ENCODE measurements at places on chromosomes 1 and 21.

DNA sequence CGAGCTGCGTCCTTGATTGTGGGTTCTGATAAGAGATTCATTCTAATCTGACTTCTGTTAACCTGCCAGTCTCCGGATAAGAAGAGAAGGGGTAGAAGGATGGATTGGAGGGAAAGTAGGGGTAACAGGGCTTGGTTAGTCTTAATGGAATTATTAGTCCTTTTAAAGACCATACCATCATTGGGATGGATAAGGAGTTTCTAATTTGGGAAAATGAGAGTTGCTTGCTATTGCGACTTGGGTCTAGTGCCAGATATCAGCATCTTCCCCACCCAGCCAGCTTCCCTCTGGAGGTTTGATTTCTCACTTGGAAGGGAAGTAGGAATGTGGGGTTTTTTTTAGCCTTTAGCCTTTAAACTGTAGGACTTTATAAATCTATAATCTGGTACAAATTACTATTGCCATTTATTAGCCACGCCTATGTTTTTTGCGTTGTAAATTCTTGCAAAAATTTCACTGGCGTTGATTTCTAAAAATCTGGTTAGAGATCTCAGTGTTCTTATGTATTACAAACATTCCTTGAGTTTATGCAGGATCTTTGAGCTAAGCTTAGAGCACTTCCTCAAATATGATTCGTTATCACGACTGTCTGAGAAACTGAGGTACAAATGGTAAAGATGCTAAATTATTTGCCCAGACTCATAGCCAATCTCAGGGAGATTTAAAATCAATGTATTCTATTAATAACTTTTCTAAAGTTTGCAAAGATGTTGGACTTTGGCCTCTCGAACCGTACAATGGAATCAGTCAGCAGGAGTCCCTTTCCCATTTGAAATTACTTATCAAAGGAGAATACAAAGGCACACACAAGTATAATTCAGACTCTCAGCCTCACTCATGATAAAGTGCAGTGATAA, 1.3 kb downstream of the FAM20B start:
- DNase-seq: no peak

DNA sequence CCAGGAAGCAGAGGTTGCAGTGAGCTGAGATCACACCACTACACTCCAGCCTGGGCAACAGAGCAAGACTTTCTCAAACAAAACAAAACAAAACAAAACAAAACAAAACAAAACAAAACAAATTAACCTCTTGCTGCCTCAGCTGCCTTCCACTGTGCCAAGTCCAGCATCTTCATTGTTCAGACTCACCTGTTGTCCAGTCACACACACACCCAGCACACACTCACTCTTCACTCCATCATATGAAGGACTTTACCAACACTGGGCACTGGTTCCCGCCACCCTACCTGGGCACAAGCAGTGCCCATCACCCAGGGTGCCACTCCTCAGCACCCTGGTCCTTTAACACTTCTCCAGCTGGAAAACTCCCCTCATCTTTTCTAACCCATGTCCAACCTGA, 14.6 kb downstream of the PYCR2 start:
- DNase-seq: no peak

- DNase-seq: no peak
Observed at GRCh38 chr1:212162635-212163034, 122.6 kb upstream of the PPP2R5A start.

GRCh38 chr1:155081472-155082300, 3.0 kb downstream of the EFNA3 start:
- peak; percentile 32 for DNase-seq

- DNase-seq: no peak
Observed at GRCh38 chr1:22217811-22218460, 75.0 kb upstream of the WNT4 start.

- DNase-seq: no peak
Observed at GRCh38 chr21:46289655-46290179, 3.6 kb downstream of the YBEY start.

DNA sequence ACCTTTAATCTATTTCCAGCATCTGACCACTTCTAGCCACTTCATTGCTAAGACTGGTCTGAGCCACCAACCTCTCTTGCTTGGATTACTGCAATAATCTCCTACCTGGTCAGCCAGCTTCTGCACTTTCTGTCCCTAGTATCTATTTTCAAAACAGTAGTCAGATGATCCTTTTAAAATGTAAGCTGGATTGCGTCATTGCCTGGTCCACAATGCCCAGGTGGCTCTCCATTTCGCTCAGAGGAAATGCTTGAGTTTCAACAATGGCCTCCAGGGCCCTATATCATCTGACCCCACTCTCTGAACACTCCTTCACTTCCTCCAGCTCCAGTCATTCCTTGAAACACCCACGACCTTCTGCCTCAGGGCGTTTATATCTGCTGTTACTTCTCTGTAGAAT, 2.3 kb downstream of the FYB2 start:
- no peak for DNase-seq

GRCh38 chr1:42938645-42939615, 19.7 kb downstream of the SLC2A1 start:
- DNase-seq: no peak

DNA sequence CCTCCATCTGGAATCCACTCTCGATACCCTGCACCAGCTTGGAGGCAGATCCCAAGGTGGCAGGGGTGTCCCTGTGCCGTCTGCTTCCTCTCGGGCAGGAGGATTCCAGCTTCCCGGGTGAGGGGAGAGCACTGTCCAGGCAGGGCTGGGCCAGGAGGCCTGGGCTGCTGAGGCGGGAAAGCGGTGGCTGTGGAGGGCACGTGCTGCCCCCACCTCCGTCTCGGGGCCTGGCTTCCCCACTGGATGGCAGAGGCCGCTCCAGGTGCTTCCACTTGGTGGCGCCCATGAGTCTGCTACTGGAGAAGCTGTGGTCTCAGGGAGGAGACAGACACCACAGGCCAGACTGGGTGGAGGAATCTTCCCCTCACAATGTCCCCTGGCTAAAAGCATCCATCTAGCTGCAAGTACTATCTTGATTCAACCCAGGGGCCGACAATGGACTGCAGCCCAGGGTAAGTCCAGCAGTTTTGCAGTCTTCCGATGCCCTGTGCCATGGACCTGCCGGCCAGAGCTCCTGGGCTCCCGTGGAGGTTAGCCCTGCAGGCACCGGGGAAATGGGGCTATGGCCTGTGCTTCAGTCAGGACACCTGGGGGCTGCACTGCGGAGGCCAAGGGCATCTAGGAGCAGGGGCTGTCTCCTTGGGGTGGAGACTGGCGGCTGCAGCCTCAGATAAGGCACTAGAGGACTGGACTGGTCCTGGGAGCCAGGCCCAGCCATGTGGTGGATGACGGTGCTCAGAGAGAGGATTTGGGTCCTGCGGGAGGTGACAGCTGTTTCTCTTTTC, 41.3 kb upstream of the EIF4G3 start:
- no peak for DNase-seq

- no peak for DNase-seq
Observed at GRCh38 chr1:68049941-68050878, at the start of gene DIRAS3. DIRAS3 (minus strand) TSS chr1:68050627; CDS start chr1:68047297, 3,330 bp downstream.

GRCh38 chr1:119646521-119647227, 1.4 kb downstream of the ZNF697 start:
- DNase-seq: no peak

DNA sequence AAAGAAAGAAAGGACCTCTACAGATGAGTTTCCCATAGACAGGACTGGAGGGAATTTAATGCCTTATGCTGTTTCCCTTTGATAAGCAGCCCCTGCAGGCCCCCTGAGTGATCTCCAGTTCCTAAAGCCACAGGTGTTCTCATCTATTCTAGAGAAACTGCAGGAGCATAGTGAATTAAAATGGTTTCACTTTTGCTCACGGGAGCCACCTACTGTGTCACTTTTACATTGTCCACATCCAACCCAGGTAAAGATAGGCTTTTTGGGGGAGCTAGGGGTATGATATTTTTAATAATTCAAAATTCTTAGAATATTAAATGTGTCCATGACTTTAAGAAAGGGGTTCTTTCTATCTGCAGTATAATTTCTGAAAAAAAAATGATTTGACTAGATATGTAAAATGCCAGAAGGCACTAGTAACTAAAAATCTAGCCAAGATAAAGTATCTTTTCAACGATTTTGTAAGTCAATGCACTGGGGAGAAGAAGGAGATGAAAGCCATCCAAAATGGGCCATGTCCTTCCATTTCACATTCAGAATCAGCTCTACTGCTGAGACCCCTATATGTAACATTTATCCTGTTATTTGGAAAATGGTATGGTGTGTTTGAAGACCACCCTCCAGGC, 267.3 kb upstream of the DUSP10 start:
- DNase-seq: no peak

DNA sequence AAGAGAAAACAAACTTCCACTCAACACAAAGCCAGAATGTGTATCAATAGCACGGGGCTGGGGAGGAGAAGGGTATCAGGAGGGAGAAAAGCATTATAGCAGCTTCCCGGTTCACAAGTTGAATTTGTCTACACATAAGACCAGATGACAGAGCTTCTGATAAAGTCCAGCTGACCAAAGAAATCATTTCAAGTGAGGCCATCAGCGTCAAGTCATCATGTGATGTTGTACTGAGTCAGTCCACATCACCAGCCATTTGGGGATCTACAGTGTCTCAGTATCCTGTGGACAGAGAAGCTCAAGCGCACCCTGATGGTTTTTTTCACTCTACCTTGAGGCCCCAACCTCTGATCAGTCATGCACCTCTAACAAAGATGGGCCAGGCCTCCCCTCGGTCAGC, 33.0 kb downstream of the SETD4 start:
- no peak for DNase-seq

GRCh38 chr1:156460525-156460924, 40.0 kb downstream of the MEF2D start:
- no peak for DNase-seq

DNA sequence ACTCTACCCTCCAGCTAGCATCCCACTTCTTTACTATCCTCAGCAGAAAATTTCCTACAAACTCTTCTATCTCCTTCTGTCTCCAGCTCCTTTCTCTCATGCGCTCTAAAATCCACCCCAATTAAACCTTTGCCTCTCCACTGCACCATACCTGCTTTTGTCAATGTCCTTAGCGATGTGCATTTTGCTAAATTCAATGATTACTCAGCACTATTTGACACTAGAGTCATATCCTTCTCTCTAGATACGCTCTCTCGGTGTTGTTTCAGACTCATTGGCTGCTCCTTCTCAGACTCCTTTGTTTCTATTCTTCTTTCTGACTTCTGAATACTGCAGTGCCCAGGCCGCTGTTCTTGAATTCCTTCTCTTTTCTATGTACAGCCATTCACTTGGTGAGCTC, 144.2 kb downstream of the HLX start:
- no peak for DNase-seq

- no peak for DNase-seq
Observed at GRCh38 chr1:36258960-36259344, 34.7 kb downstream of the THRAP3 start.

- no peak for DNase-seq
Observed at GRCh38 chr1:165414620-165415019, 30.3 kb downstream of the RXRG start.

GRCh38 chr1:205444931-205445645, 10.8 kb downstream of the BLACAT1 start:
- no peak for DNase-seq

GRCh38 chr1:236396665-236397043, 2.6 kb downstream of the EDARADD start:
- no peak for DNase-seq

DNA sequence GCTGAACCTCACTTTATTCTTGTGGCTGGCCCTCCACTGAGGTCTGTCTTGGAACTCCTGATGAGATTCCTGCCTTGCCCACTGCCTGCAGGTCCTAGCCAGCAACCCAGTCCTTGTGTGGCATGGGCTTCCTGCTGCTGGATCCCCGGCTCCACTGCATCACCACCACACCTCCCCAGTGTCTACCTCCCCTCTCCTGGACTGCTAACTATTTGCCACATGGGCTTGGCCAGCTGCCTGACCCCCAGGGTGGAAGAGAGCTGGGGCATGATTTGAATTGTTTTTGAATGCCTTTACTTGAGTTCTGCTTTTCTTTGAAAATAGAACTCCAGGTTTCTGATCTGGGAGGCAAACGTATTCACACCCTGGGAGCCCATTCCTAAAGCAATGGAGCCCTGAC, 41.2 kb downstream of the SPAG17 start:
- DNase-seq: no peak

DNA sequence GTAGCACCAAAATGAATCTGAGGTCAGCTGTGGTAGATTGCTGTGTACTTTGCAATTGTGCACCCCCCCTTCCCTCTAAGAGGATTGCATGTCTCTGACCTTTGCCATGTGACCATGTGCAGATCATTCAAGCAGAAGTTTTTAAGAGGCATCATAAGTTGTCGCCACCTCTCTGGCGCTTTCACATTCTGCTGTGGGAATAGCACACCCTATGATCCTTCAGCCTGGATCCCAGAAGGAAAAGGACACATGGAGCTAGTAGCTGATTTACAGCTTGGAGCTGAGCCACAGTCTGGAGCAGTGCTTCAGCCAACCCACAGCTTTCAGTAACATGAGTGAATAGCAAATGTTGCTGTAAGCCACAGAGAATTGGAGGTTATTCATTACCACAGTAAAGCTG, 158.5 kb downstream of the TSEN15 start:
- no peak for DNase-seq

GRCh38 chr1:6459850-6460265, 6.1 kb downstream of the TNFRSF25 start:
- no peak for DNase-seq

GRCh38 chr1:154404984-154405746, at the start of gene IL6R:
IL6R (plus strand) TSS chr1:154405343; CDS start chr1:154405630, 287 bp downstream.
- peak; percentile 84 for DNase-seq

GRCh38 chr1:96524100-96524499, 197.5 kb upstream of the PTBP2 start:
- DNase-seq: no peak

GRCh38 chr21:15768045-15768601, 38.3 kb downstream of the USP25 start:
- no peak for DNase-seq

DNA sequence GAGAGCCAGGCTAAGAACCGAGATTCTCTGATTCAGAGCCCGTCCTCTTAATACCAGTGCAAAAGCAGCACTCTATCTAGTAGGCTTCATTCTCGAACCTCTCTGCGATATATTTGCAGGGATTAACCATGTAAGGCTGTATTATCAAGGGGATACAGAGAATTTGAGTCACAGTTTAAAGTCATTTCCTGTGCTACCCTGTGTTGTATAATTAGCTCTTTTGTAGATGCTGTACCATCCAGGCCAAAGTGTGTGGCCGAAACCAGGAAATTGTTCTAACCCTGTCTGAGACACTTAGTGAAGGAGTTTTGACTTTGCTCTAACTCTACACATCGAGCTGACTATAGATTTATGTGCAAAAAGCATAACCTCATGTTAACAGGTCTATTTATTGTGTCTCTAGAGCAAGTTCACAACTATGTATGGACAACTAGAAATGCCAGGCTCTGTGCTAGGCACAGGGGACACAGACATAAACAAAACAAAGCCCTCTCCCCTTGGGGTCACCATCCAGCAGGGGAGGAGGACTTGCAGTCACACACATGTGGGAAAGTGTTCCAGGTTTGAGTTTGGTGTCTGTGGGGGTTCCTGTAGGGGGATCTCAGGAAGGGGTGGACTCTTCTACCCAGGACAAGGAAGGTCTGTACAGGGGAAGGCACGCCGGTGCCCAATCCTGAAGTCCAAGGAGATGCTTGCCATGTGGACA, 182.2 kb downstream of the DHRS3 start:
- DNase-seq: no peak

GRCh38 chr1:36482724-36483388, at the start of gene CSF3R:
CSF3R (minus strand) TSS chr1:36482913; CDS start chr1:36479496, 3,417 bp downstream.
- peak; percentile 88 for DNase-seq

All from GF-D8 (cell line).